ENCODE measurements at places on chromosomes 7 and 10. TPM values are rescaled to one million over a fixed set of nuclear protein-coding genes. Genes with fewer than 3 reads are reported as not detected.

Gene MMD2
- not detected for polyA plus RNA-seq

Gene ICA1
- polyA plus RNA-seq = 0.84 TPM

Gene SLC18A2
- 0.03 TPM for polyA plus RNA-seq

Gene PARP12
- polyA plus RNA-seq = 11.8 TPM

Gene NPSR1
- polyA plus RNA-seq = not detected

Gene OR6B1
- not detected for polyA plus RNA-seq

Gene PVRIG
- polyA plus RNA-seq = not detected

Gene POR
- 109 TPM for polyA plus RNA-seq

Gene GPR37
- polyA plus RNA-seq = 0.57 TPM

Gene H2BK1
- polyA plus RNA-seq = not detected

GRCh38 chr10:133010095-133010842 is 67.9 kb upstream of the CFAP46 start:
- DNase-seq = no peak

DNA sequence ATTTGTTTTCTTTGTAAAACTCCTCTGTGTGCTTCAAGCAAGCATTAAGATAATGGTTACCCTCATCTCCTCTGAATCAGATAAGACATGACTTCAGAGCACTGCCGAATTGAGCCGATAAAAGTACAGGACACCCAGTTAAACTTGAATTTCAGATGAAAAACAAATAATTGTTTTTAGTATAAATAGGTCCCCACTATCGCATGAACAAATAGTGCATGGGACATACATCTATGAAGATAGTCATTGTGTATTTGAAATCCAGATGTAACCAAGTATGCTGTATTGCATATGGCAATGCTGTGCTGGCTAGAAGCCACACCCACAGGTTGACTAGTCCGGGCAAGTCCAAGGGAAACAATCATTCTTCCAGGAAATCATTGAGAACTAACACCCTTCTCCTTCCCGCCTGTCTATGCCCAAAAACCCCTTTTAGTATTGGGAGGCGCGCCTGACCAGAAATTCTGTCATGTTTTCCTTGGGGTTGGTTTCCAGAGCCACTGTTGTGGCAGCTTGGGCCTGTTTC is 12.6 kb upstream of the FGFR2 start:
- no peak for DNase-seq

DNA sequence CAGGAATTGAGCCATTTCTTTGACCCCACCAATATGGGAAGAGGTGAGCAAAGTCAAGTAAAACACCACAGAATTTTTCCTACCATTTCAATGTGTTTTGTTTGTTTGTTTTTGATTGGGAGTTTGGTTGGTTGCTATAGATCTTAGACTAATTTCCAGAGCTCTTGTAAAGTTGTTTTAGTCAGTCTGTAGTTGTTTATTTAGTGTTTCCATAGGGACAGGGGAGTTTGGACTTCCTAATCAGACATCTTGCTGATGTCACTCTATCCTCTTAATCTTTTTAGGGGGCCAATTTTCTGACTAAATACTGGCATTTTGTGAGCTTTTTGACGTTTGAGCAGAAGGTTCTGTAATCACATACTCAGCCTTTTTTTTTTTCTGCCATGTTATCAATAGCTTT is 266.9 kb downstream of the ABCA13 start:
- DNase-seq = no peak

- DNase-seq = no peak
Measured at GRCh38 chr7:27863880-27864279, 123.9 kb downstream of the TAX1BP1 start.

DNA sequence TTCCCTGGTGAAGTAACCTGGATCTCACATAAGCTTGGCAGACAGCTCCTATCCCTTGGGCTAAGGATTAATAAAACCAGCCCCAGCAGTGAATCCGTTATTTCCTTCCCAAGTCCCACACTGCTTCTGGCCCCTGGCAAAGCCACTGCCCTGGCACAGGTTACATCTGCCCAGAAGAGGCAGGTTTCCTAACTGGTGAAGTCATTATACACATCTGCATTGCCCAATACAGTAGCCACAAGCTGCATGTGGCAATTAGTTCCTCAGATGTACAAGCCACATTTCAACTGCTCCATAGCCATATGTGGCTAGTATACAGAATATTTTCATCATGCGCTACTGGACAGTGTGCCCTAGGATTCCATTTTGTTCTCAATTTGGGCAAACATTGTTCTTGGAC is 273.0 kb downstream of the GRM8 start:
- DNase-seq = no peak

DNA sequence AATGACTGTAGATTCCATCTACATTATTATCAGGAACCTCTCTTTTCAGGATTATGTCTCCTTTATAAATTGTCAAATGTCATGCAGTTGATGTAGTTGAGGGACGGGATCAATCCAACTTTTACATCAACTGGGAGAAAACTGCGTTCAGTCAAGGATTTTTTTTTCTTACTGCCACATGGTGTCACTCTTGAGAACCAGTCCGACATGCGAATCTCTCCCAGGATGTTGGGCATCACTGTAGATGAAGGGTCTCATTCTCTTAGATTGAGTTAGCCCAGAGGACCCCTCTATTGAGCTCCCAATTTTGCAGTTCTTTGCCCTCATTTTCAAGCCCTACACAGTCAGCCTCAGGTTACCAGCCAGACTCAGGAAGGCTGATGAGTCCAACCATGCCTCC is 120.3 kb upstream of the PTPRZ1 start:
- no peak for DNase-seq

DNA sequence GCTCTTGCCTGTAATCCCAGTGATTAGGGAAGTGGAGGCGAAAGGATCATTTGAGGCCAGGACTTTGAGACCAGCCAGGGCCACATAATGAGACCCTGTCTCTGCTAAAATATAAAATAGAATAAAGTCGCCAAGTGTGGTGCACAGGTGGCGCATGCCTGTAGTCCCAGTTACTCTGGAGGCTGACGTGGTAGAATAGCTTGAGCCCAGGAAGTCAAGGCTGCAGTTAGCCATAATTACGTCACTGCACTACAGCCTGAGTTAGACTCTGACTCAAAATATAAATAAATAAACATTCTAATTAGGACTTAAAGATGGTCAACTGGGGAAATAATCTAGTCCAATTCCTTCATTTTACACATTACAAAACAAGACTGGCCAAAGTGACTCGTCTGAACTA is 768 bp downstream of the CHCHD2 start:
- peak; percentile 56 for DNase-seq

DNA sequence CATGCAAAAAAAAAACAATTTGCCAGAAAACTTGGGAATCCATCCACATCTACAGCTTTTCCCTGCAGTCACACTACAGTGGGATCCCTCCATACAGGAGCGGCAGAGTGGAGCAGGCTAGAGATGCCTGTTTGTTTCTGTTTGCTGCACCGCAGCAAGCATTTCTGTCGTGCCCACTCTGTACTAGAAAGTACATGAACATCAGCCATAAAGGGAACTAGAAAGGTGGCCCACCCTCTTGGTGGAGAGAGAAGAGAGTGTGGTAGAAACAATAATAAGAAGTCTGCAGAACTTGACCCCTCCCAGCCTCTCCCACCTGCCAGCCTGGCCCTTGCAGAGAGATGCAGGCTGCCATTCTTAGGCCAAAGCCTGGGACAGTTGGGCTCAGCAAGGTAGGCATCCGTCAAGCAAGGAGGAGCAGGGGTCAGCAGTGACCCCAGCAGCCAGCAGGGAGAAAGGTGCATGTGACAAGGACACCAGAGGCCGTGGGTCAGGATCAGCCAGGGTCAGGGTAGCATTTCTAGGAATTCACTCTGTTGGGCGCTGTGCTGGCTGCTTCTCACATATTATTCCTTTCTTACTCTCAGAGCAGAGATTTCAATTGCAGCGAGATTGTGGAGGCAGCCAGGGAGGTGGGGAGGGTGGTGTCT is 171.8 kb downstream of the EGFR start:
- DNase-seq = no peak

- no peak for DNase-seq
Measured at GRCh38 chr7:48734695-48735406, 189.5 kb upstream of the CDC14C start.

DNA sequence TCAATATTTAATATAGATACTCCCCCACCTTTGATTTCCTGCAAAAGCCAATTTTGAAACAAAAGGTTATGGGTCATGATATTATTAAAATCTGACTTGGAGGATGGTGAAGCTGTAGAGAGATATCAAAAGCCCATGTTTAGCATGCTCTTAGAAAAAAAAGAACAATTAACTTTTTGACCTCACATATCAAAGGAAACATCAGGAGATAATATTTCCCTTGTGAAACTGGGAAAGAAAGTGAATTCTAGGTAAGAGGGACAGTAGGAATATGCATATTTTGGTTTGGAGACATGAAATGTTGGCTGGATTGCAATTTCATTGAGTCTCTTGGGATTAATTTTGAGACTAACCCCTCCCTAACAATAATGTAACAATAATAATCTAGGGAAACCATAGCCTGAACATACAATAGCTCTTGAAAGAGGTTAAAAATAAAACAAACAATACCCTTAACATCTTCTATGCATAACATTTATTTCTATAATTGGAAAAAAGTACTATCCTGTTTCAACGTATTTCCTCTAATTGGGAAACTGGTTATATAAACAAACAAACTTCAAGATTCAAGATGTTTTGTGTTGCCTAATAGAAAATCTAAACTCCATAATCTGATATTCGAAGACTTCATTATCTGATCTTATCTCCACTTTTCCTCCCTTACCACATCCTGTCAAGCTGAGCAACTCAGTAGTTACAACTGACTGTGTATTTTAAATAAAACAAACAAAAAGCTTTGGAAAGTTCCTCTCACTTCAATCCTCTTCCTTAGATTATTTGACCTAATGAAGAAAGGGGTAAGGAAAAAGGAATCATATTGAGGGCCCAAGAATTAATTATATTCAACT is 14.8 kb downstream of the TMEM26 start:
- DNase-seq = no peak

DNA sequence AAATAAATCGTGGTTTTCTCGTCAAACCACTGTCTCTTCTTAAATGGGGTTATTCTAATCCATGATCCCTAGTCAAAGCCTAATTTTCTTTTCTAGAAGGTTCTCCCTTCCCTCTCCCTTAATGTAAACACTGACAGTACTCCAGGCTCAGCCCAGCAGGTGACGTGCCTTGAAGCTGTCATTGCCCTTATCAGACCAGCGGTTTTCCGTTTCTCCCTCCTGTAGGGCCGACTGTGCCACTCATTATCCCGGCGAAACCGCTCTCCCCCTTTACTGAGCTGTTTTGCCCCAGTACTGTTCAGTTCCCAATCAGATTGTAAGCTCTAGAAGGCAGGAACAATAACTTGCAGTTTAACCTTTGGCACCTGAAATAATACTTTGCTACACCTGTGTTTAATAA is 153.5 kb upstream of the RHEB start:
- no peak for DNase-seq

- no peak for DNase-seq
Measured at GRCh38 chr7:38375453-38375852, 102.0 kb upstream of the TARP start.

GRCh38 chr7:3892157-3892556 is 591.1 kb downstream of the SDK1 start:
- no peak for DNase-seq

DNA sequence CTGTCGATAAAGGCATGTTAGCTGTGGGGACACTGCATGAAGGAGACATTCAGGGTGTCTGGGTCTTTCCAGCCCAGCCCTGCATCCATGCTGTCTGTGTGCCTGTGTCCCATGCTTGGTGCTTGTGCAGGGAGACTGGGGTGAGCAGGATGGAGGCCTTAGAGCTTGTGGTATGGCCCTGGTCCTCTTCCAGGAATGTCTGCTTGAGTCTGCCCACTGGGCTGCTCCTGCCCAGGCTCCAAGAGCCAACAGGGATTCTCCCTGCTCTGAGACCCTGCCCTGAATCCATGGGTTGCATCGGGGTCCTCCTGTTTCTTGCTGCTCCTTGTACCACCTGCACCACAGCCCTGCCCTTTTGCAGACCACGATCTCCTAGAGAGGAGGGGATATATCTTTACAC is 31.4 kb upstream of the ARHGAP22 start:
- DNase-seq = no peak

GRCh38 chr10:131961777-131962662 is 19.7 kb downstream of the BNIP3 start:
- DNase-seq = no peak

DNA sequence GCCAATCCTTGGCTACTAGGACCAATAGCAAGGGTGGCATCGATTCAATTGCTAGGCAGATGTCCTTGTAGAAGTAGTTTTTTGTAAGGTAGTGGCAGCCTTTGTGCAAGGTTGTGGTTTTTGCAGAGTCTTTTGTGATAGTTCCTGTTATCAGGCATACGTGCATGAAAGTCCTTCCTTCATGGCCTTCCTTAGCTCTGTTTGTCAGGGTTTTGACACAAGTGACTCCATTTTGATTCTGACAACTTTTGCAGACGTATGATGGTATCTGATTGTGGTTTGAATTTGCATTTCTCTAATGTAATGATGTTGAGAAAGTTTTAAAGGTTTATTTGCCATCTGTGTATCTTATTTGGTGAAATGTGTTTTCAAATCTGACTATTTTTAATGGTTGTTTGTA is 71.8 kb upstream of the SYPL1 start:
- no peak for DNase-seq

- no peak for DNase-seq
Measured at GRCh38 chr10:113455947-113456346, 96.9 kb upstream of the HABP2 start.

GRCh38 chr10:118531105-118531852 is 64.2 kb downstream of the PRLHR start:
- DNase-seq = no peak

GRCh38 chr7:69907720-69908119 is 309.4 kb downstream of the AUTS2 start:
- no peak for DNase-seq

GRCh38 chr10:75028748-75029147 is 82.7 kb upstream of the SAMD8 start:
- DNase-seq = no peak

All from A549 (cell line).